Activated CD4-positive, alpha-beta T cell treated with anti-CD3 and anti-CD28 coated beads, Interleukin-2, amount 50 U/mL, for 24 hours (primary cell): ENCODE measurements at places on chromosomes 1 and 21.

DNA sequence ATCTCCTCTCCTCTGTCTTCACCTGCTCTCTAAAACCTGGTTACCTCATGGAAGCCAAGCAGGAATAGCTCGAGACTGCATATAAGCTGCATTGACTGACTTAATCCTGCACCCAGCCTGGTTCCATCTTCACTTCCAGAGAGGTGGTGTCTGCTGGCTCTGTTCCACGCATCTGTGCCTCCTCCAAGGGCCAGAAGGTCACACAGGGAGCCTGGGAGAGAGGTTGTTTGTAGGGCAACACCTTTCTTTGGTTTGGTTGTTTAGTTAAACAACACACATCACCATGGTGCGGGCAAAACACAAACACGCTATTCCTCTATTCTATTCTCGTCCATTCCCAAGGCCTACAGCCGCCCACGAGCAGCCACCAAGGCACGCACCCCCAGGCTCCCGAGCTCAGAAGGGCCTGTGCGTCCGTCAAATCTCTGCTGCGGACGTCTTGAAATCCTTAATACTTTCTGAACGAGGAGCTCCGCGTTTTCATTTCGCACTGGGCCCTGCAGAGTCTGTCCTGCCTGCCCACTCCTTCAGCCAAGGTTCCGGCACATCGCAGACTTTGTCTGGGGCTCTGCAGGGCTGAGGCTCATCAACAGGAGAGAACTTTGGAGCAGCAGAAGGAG is 116.2 kb downstream of the RIPK4 start:
- DNase-seq, result no peak

- no peak for DNase-seq
Observed at GRCh38 chr21:30044447-30045064, 104.8 kb upstream of the GRIK1 start.

- DNase-seq, result no peak
Observed at GRCh38 chr1:8871539-8871935, 6.9 kb downstream of the ENO1 start.

GRCh38 chr1:19347533-19348172 is 35.5 kb downstream of the SLC66A1 start:
- DNase-seq, result no peak

DNA sequence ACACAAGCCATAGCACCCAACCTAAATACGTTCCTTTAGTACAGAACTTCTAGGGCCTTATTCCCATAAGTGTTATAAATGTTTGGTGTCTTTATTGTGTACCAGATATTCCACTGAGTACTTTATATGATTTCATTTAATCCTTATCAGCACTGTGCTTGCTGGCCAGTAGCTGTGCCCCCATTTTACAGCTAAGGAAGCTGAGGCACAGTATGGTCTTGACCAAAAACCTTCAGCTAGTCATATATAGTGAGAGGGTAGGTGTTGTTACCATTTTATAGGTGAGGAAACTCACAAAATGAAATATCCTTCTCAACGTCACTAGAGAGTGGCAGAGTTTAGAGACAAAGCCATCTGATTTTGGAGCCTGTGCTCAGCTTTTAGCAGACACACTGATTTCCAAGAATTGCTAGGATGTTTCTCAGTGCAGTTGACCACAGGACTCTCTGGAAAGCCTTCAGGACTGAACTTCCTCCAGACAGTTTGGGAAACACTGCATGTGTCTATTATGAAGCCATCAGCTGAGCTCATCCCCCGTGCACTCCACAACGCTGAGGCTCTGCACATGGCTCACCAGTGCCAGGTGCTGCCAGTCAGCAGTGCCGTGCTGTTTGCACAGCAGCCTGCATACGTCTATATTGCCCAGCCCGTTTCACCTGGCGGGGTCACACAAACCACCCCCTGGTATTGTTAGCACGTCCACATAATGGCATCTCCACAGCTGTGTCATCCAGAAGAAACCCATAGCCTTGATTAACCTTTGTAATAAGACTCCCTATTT is 15.4 kb downstream of the NPPA start:
- no peak for DNase-seq

DNA sequence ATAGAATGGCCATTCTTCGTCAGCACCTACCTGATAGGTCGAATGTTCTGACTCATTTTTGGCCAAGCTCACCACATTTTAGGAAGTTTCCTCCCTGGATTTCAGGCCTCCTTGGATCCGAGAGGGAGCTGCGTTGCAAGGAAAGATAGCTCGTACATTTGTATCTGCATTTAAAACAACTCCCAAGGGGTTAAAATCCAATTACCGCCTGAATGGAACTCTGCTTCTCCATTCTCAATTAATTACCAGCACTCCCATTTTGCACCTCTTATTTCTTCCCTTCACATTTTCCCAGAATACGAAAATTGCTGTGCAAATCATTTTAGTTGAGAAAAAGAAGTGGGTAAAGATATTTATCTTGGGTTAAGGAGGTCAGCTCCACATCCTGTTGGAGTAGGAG is 610.7 kb downstream of the NPHP4 start:
- DNase-seq, result no peak

GRCh38 chr1:77348549-77348948 is 66.7 kb downstream of the AK5 start:
- DNase-seq, result no peak
